Peyer's patch (tissue), 4 donors: ENCODE measurements at places on chromosomes 4 and X.

DNA sequence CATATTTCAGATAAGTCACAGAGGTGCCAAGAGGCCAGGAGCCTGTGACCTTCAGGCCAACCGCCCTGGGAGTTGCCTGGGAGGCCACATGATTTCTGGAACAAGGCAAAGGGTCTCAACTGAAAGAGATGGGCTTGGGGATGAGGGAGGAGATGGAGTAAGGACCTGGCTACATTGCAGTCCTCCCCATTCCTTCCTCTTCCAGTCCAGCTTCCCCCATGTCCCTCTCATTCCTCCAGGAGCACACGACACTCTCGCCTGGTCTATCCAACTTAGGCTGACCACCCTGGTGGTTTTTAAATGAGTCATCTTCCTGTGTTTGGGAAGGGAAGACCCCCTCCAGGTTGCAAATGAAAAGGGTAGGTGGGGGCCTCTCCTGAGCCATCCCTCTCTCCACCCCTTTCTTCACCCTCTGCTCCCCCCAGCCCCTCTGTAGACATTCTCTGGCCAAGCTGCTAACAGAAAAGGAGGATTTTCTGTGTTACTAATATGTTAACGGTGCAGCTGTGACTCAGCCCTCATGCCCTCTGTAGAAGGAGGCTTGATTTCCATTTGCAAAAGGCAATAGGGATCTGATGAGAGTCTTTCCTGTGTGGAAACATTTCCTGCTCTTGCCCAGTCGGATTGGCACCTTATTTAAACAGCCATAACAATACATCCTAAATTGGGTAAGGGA is 79.2 kb downstream of the RTL5 start:
- no peak for DNase-seq

- DNase-seq, result no peak
These were observed 105.6 kb downstream of the AMELX start for GRCh38 chrX:11398785-11399184.

- DNase-seq, result no peak
These were observed 17.2 kb downstream of the XPNPEP2 start for GRCh38 chrX:129755779-129756650.

GRCh38 chrX:80223982-80224579 is 196.2 kb upstream of the TENT5D start:
- no peak for DNase-seq

DNA sequence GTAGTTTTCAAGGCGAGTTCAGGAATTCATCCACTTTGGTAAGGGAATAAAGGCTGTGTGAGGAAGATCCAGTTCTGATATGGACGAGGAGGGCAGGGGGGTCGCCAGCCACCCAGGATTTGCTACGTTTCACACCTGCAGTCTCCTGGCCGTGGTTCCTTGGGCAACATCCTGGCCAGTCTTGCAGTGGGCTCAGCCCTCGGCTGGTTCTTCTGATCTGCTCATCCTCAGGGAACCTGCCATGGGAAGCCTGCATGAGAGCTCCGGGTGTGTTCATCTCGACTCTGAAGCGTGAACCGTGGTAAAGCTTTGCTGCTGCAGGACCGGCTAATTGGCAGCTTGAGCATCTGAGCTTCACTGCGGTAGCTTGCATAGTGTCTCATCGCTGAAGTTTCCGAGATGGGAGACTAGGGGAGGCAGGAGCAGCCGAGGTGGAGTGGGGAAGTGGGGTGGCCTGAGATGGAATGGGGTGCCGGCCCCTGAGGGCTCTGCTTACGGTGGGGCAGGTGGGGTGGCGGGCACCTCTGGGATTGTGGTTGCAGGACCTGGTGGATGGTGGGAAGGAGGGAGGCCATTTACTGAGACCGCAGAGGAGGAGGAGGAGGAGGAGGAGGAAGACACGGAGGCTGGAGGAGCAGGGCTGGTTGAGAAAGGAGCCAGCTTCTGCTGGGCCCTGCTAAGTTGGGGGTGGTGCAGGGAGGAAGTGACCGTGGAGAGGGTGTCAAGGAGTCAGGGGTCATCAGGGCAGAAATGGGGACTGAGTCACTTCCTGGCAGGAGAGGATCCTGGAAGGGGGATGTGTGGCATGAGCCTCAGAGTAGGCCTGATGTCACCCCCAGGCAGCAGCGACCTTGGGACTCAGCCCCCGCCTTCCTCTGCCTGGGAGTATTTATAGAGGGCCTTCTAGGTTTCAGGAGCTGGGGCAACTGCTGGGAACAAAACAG is 213.1 kb upstream of the PSAPL1 start:
- DNase-seq, result no peak

- peak; percentile 48 for DNase-seq
These were observed 6.0 kb upstream of the VGLL1 start for GRCh38 chrX:136525738-136526606.
